ENCODE measurements at places on chromosomes 2 and 18.

- DNase-seq = no peak
Measured at GRCh38 chr2:142144547-142144946, 13.7 kb upstream of the LRP1B start.

DNA sequence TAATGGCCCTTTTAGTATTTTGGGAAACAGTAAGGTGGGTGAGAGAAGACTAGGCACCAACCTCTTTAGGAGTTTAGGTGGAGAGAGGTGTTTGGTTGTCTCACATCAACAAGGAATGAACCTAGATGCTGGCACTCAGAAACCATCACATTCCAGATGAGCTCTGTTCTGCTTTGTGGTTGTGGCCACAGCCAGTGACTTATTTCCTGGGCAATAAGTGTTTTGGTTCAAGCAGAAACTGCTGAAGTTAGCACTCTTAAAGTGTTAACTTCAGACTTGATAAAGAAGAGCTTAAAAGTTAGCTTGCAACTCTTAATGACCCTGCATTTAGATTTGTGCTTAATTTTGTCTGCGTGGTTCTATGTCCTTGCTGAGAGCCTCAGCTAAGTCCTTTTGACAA is 929.2 kb downstream of the SLC4A3 start:
- no peak for DNase-seq

GRCh38 chr2:85963068-85963467 is 74.3 kb upstream of the ST3GAL5 start:
- no peak for DNase-seq

- no peak for DNase-seq
Measured at GRCh38 chr18:26085056-26085455, 5.4 kb downstream of the SS18 start.

GRCh38 chr2:241204490-241204889 is 16.0 kb downstream of the ANO7 start:
- DNase-seq = no peak

DNA sequence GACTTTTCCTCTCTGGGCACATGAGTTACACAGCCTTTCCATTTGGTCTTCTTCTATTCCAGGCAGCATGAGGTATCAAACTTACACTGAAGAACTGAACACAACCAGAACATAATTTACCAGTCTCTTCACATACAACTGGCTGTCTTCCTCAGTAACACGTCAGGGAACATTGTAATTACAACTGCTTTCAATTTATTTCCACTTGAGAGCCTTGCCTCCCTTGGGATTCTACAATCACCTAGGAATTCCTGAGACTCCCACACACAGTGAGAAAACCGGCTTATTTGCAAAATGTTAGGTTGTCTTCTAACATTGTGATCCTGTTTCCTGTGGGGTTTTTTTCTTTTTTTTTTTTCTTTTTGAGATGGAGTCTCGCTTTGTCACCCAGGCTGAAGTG is 149.9 kb downstream of the TMX3 start:
- DNase-seq = no peak

GRCh38 chr2:84619794-84620371 is 103.6 kb downstream of the DNAH6 start:
- DNase-seq = no peak

DNA sequence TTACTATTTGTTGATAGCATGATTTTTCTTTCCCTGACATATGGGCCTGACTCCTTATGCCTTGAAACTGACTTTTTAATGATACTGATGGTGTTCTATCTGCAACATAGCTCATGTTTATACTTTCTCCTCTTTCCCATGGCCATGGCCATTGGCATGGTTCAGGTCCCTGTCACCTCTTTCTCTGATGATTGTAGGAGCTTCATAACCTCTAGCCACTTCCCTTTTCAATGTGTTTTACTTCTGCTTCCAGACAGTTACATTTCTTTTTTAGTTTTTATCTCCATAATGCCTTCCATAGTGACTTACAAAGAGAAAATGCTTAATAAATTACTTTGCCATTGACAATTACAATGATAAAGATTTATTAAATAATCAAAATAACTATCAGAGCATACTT is 177.9 kb upstream of the SETBP1 start:
- no peak for DNase-seq

- no peak for DNase-seq
Measured at GRCh38 chr2:100275200-100275589, 47.1 kb downstream of the LONRF2 start.

- DNase-seq = no peak
Measured at GRCh38 chr2:48940606-48941005, 185.1 kb upstream of the LHCGR start.

- DNase-seq = no peak
Measured at GRCh38 chr2:12766421-12766879, 49.7 kb downstream of the TRIB2 start.

DNA sequence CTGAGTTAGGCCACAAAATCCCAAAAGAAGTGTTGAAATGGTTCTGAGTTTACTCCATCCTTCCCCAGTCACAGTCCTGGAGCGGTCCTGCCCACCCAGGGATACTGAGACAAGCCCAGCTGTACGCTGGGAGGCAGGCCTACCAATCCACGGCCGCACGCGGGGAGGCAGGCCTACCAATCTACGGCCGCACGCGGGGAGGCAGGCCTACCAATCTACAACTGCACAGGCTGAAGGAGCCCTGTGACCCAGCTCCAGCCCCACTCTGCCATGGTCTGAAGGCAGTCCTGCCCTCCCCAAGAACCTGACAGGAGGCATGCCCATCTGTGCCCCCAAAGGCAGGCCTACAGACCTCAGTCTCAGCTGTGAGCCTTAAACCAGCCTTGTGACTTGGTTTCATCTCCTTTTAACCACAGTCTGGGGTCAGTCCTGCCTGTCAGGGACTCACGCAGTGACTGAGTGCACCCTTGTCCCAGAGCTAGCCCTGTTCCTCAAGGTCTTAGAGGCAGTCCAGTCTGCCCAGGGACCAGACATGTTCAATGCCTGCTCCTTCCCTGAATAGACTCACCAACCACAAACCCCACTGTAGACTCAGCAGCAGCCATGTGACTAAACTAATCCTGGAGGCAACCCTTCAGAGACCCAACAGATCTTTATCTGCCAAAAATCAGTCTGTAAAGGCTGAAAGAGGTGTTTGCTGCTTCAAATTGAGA is 36.8 kb downstream of the GPC1 start:
- DNase-seq = no peak

GRCh38 chr2:29448096-29448688 is 333.0 kb downstream of the CLIP4 start:
- DNase-seq = no peak

DNA sequence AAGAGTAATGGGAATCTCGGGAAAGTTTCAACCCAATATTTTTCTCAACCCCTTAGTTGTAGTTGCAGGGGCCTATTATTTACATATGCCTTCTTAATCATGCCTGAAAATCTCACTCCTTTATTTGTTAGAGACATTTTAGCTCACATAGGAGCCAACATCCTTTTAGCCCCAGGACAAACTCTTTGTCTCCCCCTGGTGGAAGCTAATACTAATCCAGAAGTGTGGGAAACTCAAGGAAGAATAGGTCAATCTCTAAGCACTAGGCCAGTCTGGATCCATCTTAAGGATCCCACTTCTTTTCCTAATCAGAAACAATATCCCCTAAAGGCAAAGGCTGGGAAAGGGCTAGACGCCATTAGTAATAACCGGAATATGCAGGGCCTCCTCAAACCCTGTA is 550.9 kb upstream of the PKDCC start:
- no peak for DNase-seq
